ENCODE measurements at places on chromosomes 3 and 15. TPM values are rescaled to one million over a fixed set of nuclear protein-coding genes. Genes with fewer than 3 reads are reported as not detected.

Gene C3orf22
- total RNA-seq, result not detected

Gene LNP1
- total RNA-seq, result 10.0 TPM

Gene ADCY5
- 39.8 TPM for total RNA-seq

Gene BLOC1S6
- 105 TPM for total RNA-seq

Gene CCR9
- not detected for total RNA-seq

Gene C3orf80
- 5.6 TPM for total RNA-seq

Gene KLF15
- total RNA-seq, result 3.1 TPM

Gene TTC21A
- total RNA-seq, result 12.8 TPM

Gene ATP8B4
- total RNA-seq, result 5.0 TPM

Gene PLSCR4
- 7.5 TPM for total RNA-seq

Gene GPR27
- 27.9 TPM for total RNA-seq

Gene HYAL1
- total RNA-seq, result 2.8 TPM

Gene ELP6
- total RNA-seq, result 31.6 TPM

Gene MKRN2
- total RNA-seq, result 38.2 TPM

Gene TRPM1
- total RNA-seq, result not detected
